K562 (cell line): ENCODE measurements at places on chromosomes 2 and 18. TPM values are rescaled to one million over a fixed set of nuclear protein-coding genes. Genes with fewer than 3 reads are reported as not detected.
A peak's percentile ranks its signal among the peaks of the same experiment; 100 is the strongest.

Gene HOXD13
- total RNA-seq, result not detected in 2 replicates

DNA sequence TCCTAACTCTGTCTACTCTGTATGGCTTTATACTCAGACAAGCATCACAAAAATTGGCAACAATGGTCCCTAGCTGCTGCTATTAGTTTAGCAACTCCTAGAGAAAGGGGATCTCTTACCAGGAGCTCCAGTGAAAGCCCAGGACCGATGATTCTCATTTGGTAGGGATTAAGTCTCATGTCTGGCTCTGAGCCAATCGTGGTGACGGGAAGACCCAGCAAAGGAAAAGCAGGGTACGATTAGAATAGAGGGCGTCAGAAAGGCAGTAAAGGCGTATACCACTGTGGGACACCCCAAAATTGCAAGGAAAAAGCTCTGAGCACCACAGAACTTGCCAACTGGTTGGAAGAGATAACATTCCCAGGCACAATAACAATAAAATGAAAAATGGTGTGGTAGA, 129.5 kb downstream of the MTCL1 start:
- H3K27ac ChIP-seq, result no peak overlapping the region
- no peaks in the 10 kb centered on the region for H3K36me3 ChIP-seq
- H3K4me1 ChIP-seq, result peaks cover 12% of the 10 kb centered on the region; the same call in 2 of the 3 replicates
- DNase-seq, result peak; percentile 34

Gene CETN1
- total RNA-seq, result 0.16 TPM in 1 of 2 replicates, not detected in the other

DNA sequence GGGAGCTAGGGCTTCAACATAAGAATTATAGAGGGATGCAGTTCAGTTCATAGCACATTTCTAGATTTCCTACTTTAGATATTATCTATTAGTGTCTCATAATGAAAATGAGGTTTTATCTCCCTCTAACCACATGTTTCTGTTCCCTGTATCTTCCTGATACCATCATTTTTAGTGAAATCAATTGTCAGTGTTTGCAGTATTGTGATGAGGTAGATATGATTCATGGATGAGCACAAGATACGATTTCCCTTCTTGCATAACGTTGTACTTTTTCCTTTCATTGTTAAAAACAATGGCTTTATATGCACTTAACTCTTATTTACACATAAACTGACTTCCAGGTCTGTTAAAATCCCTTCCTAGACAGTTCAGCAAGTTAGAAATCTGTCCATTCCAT, 211.4 kb downstream of the ZBTB7C start:
- no peak overlapping the region for H3K27ac ChIP-seq
- H3K36me3 ChIP-seq, result no peaks in the 10 kb centered on the region
- no peaks in the 10 kb centered on the region; the same call in 2 of the 3 replicates for H3K27me3 ChIP-seq
- no peaks in the 10 kb centered on the region for H3K4me1 ChIP-seq

Gene IL1F10
- not detected in 2 replicates for total RNA-seq

Gene ZSWIM2
- not detected in 2 replicates for total RNA-seq

- DNase-seq, result no peak
- no peaks in the 10 kb centered on the region for H3K36me3 ChIP-seq
- no peak overlapping the region for H3K27ac ChIP-seq
- H3K4me1 ChIP-seq, result no peaks in the 10 kb centered on the region
- H3K4me3 ChIP-seq, result no peak overlapping the region
Observed at GRCh38 chr2:96463119-96463518, 42.0 kb downstream of the NEURL3 start.

Gene SLC11A1
- total RNA-seq, result 1.2 and 1.6 TPM in 2 replicates

DNA sequence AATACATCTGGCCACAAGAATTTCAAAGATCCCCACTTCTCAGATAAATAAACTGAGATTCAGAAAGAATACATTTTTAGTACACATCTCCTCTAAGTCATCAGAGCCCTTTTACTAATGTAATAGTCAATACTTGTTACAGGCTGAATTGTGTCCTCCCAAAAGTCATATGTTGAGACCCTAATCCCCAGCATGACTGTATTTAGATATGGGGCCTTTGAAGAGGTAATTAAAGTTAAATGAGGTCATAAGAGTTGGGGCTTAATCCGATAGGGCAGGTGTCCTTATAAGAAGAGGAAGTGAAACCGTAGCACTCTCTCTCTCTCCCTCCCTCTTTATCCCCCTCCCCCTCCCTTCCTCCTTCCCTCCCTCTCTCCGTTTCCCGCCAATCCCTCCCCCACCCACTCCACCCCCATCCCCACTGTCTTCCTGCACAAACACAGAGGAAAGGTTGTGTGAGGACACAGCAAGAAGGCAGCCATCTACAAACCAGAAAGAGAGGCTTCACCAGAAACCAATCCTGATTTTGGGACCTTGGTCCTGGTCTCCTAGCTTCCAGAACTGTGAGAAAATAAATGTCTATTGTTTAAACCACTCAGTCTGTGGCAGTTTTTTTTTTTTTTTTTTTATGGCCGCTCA, 66.6 kb upstream of the ZNF397 start:
- H3K4me1 ChIP-seq, result peaks cover 7% of the 10 kb centered on the region; the same call in 2 of the 3 replicates
- no peaks in the 10 kb centered on the region for H3K36me3 ChIP-seq
- H3K4me3 ChIP-seq, result no peak overlapping the region
- DNase-seq, result peak; percentile 75
- no peaks in the 10 kb centered on the region for H3K27me3 ChIP-seq

DNA sequence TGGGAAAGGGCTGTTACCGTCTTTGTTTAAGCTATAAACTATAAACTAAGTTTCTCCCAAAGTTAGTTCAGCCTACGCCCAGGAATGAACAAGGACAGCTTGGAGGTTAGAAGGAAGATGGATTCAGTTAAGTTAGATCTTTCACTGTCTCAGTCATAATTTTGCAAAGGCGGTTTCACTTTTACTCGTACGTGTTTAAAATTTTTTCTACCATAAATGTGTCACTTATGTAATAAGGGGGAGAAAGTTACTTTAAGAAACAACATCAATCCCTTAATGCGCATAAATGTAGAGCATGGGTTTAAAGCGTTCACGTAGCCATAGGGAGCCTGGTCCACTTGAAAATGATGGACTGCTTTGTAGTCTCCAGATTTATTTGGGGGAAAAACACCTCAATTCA, 71.3 kb downstream of the SNORC start:
- no peak overlapping the region for H3K4me3 ChIP-seq
- DNase-seq, result no peak
- peaks cover 2% of the 10 kb centered on the region; the same call in 2 of the 3 replicates for H3K4me1 ChIP-seq
- no peak overlapping the region for H3K27ac ChIP-seq
- H3K27me3 ChIP-seq, result no peaks in the 10 kb centered on the region
